ENCODE measurements at places on chromosomes 5 and 9.

- H3K4me1 ChIP-seq: peaks cover 2% of the 10 kb centered on the region
- no peaks in the 10 kb centered on the region for H3K27me3 ChIP-seq
- no peak overlapping the region for H3K27ac ChIP-seq
- no peak overlapping the region for H3K4me3 ChIP-seq
- DNase-seq: no peak
Measured at GRCh38 chr5:54357408-54358058, 47.2 kb upstream of the ARL15 start.

DNA sequence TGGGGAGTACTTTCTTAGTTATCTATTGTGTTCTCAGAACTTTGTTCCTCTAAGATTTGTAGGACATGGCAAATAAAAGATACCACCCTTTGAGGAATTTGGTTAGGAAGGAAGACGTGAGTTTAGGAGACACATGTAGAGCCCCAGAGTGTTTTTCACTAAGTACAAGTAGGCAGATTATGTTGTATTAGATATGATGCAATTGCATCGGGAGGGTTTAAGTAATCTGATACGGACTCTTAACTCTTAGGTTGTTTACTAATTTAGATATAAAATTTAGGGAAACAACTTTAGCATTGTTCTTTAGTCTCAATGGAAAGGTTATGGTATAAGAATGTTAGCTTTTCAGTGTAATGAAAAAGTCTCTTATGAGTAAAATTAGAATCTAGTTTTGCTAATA lies 84.4 kb downstream of the TRIO start:
- no peak overlapping the region for H3K27ac ChIP-seq
- H3K4me3 ChIP-seq: no peak overlapping the region
- no peaks in the 10 kb centered on the region for H3K36me3 ChIP-seq
- DNase-seq: no peak
- H3K27me3 ChIP-seq: no peaks in the 10 kb centered on the region

- H3K36me3 ChIP-seq: no peaks in the 10 kb centered on the region
- H3K4me3 ChIP-seq: no peak overlapping the region
- peaks cover 19% of the 10 kb centered on the region for H3K4me1 ChIP-seq
Measured at GRCh38 chr5:158958021-158958994, 141.4 kb downstream of the EBF1 start.

- H3K4me3 ChIP-seq: no peak overlapping the region
- no peak for DNase-seq
- no peaks in the 10 kb centered on the region for H3K36me3 ChIP-seq
Measured at GRCh38 chr5:1121044-1121443, 9.2 kb upstream of the SLC12A7 start.

- H3K27ac ChIP-seq: no peak overlapping the region
- DNase-seq: no peak
- H3K4me1 ChIP-seq: peaks cover 12% of the 10 kb centered on the region
- H3K27me3 ChIP-seq: no peaks in the 10 kb centered on the region
- H3K4me3 ChIP-seq: no peak overlapping the region
Measured at GRCh38 chr9:4657426-4658159, 4.5 kb upstream of the PLPP6 start.

DNA sequence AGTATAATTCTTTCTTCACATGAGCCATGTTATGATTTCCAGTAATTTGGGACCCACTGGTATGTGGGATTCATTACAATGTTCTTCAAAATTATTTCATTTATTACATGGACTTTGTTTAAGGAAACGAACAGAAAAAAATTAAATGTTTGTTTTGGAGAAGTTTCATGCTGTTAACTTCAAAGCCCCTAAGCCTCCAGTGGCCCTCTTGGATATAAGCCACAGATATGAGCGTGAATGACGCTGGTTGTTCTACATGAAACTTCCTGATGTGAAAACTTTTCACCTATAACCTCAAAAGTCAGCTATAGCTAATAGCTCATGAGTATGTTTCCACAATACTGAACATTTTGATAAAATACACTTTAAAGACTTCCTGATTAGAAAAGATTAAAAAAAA lies 334.2 kb downstream of the PDE4D start:
- no peak for DNase-seq
- H3K27me3 ChIP-seq: no peaks in the 10 kb centered on the region

GRCh38 chr5:79552984-79553383 lies 39.0 kb upstream of the HOMER1 start:
- no peaks in the 10 kb centered on the region for H3K36me3 ChIP-seq
- H3K27me3 ChIP-seq: no peaks in the 10 kb centered on the region
- H3K4me1 ChIP-seq: no peaks in the 10 kb centered on the region
- no peak overlapping the region for H3K27ac ChIP-seq

Measured in tibial artery (tissue), 4 donors.